ENCODE measurements at places on chromosomes 3 and 15. TPM values are rescaled to one million over a fixed set of nuclear protein-coding genes. Genes with fewer than 3 reads are reported as not detected.
A peak's percentile ranks its signal among the peaks of the same experiment; 100 is the strongest.

DNA sequence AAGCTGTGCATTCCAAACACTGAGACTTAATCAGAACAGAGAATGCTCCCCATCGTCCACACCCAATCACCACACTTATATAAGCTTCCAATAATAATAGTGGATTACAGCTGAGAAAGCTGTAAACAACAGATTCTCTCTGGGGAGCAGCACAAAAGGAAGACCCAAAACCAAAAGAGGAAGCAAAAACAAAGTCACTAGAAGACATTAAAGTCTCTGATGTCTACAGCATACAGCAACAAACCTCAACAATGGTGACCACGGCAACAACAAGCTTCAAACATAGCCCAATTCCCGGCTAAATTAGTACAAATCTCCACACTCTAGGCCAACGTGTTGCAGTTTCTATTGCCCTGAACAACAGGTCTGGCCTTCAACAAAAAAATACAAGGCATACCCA lies 37.7 kb downstream of the ZDHHC23 start:
- no peak for DNase-seq

GRCh38 chr3:157123621-157124020 lies 36.3 kb downstream of the CCNL1 start:
- DNase-seq = no peak

GRCh38 chr3:31096661-31097395 lies 202.4 kb upstream of the GADL1 start:
- no peak for DNase-seq

- no peak for DNase-seq
These were observed 329.8 kb upstream of the PROK2 start for GRCh38 chr3:72114773-72115172.

DNA sequence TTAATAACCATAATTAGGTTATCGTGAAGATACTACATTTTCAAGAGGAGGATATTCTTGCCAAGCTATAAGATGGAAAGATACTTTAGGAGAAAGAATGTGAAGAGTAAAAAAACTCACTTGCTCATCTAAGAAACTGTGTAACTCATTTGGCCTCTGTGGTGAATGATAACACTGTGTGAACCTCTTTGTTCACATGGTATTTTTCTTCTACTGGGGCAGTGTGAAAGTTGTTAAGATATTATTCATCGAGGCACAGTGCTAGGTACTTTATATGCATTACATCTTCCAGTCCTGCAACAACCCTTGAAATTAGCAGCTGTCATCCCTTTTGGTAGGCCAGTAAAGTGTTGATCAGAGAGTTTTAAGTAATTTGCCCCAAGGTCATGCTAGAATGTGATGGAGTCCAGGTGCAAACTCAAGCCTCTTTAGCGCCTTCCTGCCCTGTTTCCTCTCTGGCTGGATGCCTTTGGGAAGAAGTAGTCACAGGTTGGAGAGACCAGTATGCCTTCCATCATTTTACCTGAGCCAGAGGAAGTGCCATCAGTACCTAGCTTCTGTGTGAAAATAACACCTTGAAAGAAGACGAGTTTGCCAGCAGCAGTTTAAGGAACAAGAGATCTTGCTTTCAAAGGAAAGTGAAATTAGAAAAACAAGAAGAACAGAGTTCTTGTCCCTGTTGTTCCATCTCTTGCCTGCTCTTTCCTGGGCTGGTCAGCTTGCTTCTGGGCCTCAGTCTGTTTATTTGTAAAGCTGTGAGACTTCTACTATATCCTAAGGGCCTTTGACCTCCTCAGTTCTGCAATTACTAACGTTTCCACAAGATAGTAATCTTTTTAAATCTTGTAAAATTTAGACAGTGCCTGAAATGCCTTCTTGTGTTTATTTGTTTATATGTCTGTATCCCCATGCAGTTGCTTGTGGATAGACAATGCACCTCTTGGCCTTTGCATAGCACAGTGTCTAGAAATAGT lies 179.3 kb downstream of the FNDC3B start:
- no peak for DNase-seq

DNA sequence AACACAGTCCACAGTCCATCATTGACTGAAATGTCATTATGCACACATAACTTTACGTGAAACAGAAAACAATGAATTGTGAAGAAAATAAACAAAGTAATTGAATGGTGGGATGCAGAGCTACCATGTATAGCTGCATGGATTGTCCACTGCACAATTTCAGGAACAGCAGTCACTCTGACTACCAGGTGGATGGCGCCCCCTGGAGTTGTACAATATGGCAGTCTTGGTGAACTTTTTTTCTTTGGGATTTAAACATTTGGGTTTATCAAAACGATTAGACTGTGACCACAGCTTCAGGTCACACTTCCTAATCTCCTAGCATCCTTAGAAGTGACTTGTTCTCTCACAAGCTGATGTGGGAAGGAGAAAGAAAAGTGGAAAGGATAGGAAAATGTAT lies 48.9 kb upstream of the TCF12 start:
- DNase-seq = peak; percentile 37

- DNase-seq = no peak
These were observed 47.5 kb downstream of the ASTE1 start for GRCh38 chr3:130979117-130979516.

GRCh38 chr15:82106679-82107078 lies 60.9 kb upstream of the MEX3B start:
- no peak for DNase-seq

- DNase-seq = no peak
These were observed 16.4 kb downstream of the APBA2 start for GRCh38 chr15:28901987-28902745.

GRCh38 chr3:43162230-43163084 lies 56.6 kb upstream of the POMGNT2 start:
- DNase-seq = peak; percentile 83

DNA sequence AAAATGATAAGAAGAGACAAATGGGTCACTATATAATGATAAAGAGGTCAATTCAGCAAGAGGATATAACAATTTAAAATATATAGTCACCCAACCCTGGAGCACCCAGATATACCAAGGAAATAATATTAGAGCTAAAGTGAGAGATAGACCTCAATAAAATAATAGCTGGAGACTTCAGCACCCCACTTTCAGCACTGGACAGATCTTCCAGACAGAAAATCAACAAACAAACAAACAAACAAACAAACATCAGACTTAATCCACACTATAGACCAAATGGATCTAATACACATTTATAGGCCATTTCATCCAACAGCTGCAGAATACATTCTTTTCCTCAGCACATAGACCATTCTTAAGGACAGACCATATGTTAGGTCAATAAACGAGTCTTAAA lies 79.4 kb downstream of the SENP7 start:
- DNase-seq = no peak

GRCh38 chr3:55313666-55314065 lies 173.4 kb downstream of the WNT5A start:
- no peak for DNase-seq

DNA sequence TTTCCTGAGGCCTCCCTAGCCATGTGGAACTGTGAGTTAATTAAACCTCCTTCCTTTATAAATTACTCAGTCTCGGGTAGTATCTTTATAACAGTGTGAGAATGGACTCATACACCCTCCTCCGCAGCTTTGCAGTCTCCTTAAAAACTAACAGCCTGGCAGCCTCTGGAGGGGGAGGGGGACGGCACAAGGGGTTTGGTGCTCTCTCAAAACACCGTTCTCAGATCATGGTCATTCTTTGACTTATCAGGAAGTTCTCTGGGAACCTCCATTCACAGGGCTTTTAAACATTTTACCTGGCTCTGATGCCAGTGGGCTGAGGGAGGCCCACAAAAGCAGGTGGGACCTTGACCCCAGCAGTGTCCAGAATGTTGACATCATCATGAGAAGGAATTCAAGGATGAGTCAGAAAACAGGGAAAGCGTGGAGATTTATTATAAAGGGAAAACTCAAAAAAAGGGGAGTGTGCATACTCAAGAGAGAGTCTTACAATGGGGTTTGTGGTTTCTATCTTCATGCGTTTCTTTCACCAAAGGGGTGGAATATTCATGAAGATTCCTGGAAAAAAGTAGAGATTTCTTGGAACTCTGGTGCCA lies 43.9 kb downstream of the ONECUT1 start:
- DNase-seq = no peak

DNA sequence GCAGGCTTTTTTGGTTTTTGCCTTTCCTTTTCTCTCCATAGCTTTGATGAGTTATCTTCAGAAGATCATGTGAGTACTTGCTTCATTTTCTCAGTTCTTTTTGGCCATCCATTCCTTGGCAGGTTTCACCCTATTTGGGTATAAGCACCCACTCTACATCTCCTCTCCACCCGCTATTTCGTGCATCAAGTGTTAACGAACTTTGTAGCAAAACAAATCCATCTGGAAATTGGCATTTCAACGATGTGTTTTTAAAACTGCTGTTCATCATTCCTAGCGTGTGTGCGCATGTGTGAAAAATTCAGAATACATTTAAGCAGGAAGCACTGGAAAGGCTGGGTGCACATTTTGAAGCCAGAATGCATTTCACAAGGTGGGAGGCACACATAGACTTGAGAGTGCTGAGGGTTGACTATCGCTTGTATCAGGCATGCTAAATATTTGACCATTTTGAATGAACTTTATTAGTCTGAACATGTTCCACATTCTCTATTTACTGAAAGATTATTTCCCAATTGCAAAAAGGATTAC lies 89.7 kb upstream of the FHIT start:
- no peak for DNase-seq

KBTBD8 gene
- total RNA-seq = 1.8 TPM

MLF1 gene
- total RNA-seq = 16.9 TPM

STRC gene
- total RNA-seq = 0.19 TPM

ZPLD1 gene
- 1.2 TPM for total RNA-seq

SLC28A2 gene
- not detected for total RNA-seq

PLEKHO2 gene
- 48.6 TPM for total RNA-seq

COL6A6 gene
- total RNA-seq = 0.25 TPM

All from kidney (tissue), 22 donors.